M059J (cell line): ENCODE measurements at places on chromosomes 5 and 9. TPM values are rescaled to one million over a fixed set of nuclear protein-coding genes. Genes with fewer than 3 reads are reported as not detected.

DNA sequence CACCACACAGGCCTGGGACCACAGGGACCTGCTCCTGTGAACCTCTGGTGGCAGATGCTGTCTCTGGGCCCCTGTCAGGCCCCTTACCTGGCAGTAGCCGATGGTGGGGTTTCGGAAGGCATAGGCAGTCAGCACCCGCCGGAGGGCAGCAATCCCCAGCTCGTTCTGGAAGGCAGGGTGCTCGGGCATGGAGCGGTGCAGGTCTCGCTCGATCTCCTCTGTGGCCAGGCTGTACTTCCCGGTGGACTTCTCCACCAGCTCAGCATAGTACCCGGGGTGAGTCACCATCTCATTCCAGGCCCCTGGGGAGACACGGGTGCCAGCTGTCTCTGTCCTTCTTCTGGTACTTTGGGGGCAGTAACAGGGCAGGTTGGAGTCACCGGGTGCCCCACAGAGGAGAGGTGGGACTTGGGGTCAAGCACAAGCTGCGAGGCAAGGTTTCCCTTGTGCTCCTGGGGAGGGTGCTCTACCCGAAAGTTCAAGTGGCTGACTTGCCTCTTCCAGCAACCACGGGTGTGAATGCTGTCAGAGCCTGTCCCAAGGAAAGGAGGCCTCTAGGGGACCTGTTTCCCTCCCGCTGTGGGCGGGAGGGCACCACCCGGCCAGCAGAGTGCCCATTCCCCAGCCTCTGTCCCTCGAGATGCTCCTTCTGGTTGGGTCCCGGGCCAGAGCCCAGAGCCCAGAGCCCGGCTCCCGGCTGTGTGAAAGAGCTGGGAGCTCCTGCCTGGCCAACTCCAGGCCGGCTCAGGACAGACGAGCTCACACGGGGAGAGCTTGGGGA, 19.8 kb upstream of the MRNIP start:
- no peak for DNase-seq

- no peak for DNase-seq
These were observed 33.5 kb upstream of the SLC28A3 start for GRCh38 chr9:84374013-84374412.

DNA sequence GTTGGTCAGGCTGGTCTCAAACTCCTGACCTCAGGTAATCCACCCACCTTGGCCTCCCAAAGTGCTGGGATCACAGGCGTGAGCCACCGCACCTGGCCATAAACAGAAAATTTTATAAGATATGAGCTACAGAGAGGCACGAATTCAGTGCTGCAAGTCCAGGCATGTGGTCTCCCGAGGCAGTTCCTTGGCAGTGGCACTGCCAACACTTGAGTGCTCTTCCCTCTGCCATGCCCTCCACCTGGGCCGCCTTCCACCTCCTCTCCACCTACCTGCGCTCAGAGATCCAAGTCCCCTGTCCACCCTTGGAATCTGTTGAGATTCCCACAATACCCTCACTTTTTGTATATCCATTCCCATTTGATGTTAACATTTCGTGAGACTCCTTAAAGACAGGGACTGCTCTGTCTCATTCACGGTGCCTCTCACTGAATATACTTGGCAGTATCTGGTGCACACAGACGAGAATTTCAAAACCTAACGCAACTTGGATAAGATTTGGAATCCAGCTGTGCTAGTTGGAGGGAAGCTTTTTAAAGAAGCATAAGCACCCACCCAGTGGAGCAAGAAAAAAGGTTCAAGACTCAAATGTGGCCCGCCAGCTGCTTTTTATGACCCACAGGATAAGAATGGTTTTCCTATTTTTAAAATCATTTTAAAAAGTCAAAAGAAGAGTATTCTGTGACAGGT, 68.3 kb downstream of the DCP2 start:
- DNase-seq = no peak

DNA sequence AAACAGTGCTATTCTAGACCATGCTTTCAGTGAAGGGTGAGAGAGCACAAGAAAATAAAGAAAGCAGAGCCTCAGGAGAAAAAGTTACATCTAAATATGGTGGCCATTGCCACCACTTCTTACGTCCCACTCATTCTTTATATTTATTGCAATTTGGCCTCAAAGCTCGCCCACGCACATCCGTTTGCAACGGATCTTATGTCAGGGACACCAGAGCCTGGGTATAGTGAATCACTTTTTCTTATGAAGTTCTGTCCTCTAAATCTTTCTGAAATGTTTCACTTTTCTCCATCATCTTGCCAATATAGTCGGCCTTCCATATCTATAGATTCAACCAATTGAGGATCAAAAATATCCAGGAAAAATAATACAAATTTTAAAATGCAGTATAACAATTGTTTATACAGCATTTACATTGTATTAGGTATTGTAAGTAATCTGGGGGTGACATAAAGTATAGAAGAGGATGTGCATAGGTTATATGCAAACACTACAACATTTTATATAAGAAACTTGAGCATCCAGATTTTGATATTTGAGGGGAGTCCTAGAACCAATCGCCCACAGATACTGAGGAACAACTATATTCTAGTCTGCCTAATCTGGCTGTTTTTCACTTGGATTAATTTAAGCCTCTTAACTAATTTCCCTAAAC, 35.2 kb downstream of the GOLPH3 start:
- no peak for DNase-seq

- peak; percentile 82 for DNase-seq
These were observed 702.1 kb downstream of the SEMA5A start for GRCh38 chr5:8843771-8844170.

FOXD4L6 gene
- total RNA-seq = not detected in 2 replicates
